ENCODE measurements at places on chromosomes 1 and 21.

DNA sequence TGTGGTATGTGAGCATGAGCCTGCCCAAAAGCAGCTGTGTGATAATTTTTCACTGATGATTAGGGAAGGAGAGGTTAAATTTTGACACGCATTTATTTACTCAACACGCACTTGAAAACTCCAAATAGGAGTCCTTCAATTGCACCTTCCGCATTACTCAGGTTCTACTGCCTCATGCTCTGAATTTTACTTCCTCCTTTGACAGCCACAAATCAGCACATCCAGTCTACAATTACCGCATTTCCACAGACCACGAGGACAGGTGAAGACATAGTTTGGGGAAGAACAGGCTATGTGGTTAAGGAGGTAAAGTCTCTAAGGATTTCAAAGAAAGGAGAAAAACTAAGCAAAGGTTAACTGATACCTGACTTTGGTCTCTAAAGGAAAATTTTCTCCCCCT lies 2.6 kb downstream of the CAPN8 start:
- no peak for DNase-seq

DNA sequence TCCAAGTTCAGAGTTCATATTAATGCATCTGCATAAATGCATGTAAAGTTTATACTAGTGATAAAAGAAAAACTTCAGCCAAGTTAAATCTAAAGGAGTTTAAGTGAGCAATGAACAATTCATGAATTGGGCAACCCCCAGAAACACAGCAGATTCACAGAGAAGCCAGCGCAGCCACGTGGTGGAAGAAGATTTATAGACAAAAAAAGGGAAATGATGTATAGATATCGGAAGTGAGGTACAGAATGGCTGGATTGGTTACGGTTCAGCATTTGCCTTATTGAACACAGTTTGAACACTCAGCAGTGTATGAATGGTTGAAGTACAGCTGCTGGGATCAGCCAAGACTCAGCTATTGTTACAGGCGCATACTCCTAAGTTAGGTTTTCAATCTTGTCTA lies 5.7 kb downstream of the AK5 start:
- no peak for DNase-seq

GRCh38 chr1:117051224-117052064 lies 8.7 kb upstream of the TTF2 start:
- no peak for DNase-seq

GRCh38 chr1:177741476-177741875 lies 228.4 kb downstream of the SEC16B start:
- no peak for DNase-seq

DNA sequence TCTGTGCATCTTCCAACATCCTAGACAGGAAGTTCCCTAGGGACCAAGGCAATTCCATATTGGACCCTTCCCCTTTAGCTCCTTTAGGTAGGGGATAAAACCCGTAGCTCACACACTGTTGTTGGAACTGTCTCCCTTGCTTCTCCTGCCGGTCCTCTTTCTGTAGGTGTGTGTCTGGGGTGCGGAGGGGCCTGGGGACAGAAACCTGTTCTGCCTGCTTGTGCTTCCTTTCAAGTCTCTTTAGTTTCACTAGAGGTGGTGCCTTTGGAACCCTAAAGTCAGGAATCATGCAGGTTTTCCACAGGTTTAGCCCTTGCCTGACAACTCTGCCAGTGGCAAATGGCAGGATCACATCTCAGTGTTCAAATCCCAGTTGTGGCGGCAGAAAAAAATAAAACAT lies 74.6 kb upstream of the PTGFRN start:
- no peak for DNase-seq

DNA sequence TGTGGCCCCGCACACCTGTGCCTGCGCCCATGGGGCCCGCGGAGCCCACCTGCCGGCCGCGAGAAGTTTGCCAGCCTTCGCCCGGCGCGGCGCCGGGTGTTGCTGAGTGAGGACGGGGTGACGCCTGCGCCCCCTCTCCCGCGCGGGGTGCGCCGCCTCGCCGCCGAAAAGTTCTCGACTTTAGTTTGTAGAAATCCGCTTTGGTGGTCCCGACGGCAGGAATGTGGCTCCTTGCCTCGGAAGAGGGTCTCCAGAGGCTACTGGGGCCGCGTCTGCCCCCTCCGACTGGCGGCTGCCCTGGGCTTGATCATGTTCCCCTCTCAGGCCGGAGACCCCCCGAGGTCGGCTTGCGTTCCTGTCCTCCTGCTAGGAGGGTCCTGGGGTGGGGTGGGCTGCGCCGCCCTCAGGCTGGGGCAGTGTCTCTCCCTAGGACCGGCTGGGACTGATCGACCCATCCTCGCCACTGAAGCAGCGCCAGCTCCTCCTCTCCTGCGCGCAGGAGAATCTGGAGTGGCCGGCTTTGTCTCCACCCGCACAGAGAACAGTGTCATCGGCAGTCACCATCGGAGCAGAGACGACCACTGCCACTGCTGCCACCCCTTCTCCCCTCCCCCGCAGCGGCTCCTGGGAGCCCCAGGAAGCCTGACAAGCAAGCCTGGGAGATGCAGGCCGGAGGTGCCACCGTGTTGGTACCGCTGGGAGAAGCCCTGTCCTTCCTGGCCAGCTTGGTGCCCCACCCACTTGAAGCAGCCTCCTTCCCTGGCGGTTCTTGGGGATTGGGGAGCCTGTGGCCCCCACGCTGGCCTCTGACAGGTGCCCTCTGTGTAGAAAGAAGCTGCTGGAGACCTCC lies 553 bp upstream of the SLC30A2 start:
- DNase-seq = no peak

- no peak for DNase-seq
Observed at GRCh38 chr1:75789988-75790387, 3.9 kb downstream of the RABGGTB start.

DNA sequence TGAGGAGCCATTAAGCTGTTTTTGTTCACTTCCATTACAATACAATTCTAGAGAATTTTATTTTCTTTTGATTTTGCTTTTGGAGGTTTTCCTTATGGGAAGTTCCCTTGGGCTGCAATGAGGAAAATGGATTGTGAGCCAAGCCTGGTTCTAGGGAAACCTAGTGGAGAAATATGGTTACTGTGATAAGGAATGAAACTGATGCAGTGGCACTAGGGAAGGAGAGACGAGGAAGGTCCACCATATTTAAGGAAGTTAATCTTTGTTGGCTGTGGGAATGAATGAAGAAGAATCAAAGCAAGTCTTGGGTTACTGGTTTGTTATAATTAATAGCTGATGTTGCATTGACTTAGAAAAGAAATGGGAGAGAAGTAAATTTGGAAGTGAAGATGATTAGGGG lies 28.4 kb downstream of the CHML start:
- DNase-seq = no peak

DNA sequence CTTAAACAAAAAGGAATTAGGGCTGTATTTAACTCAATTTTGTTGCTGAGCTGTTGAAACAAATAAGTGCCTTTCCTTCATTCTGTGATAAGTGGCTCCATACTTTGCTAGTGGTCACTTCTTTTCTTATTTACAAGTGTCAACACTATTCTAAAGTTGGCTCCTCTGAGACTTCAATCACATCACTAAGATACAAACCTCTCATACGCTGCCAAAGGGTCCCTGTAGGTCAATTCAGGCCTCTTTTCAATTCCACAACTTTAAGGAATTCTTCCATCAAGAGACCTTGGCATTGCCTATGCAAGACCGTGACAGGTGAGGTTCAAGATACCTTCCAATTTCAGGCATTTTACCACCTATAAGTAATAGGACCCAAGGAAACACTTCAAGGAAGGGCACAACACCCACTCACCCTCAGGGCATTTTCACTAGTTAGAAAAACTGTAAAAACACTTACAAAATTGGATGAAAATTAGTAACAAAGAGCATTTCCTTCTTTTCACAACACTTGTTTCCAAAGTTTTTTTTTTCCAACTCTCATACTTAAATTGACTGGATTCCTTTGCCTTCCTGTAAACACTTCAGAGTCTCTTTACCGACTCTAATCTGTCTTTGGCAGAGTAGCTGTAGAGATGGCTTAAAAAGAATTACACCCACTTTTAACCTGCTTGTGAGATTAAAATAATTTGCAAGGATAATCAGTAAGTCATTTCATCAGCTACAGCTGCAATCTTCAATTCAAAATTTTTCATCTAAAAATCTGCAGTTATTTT lies 24.5 kb downstream of the SERBP1 start:
- no peak for DNase-seq

DNA sequence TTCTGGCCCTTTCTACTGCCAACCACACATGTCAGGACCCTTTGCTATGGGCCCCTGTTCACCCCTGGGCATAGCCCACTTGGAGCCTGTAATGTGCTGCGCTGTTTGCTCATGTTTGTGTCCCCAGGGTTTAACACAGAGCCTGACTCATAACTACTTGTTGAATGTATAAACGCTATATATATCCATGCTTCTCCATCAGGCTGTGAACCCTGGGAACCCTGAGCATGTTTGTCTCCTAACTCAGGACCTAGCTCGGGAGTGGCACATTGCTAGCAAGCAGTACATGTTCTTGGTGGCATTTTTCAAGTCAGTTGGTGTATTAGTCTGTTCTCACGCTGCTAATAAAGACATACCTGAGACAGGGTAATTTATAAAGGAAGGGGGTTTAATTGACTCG lies 8.0 kb downstream of the OLFML3 start:
- no peak for DNase-seq

DNA sequence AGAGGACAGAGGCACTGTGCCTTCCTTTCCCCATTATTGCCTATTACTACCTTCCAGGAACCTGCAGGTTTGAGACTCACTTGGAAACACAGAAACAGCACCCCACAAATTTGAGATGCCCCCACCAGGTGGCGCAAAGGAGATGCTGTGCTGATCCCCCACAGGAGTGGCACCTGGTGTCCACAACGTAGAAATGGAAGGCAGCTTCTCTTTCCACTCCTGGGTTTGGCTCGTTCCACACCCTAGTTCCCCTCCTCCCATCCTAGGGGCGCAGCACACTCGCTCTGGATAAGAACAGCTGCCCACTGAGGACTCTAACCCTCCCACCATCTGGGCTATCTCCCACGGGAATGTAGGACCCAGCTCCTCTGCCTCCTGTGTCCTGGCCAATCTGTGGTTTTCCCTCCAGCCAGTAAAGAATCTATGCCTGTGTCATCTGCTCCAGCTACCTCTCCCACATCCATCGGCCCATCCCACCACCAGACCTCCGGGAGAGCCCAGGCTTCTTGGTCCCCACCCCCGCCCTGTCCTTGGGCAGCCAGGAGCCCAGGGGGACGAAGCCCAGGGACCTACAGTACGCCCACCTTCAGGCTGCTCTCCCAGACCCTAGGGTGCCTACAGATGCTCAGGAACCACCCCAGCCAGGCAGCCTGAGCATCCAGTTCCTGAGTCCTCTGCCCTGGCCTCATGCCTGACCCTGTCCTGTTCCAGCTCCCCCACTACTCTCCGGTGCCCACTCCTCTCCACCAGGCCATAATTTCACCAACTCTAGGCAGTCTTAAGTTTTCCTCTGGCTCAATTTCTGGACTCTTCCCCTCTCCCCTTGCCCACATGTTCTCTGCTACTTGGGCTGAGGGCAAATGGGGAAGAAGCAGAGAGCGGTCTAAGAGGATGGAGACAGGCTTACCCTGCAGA lies 549 bp downstream of the THBS3 start:
- peak; percentile 92 for DNase-seq

DNA sequence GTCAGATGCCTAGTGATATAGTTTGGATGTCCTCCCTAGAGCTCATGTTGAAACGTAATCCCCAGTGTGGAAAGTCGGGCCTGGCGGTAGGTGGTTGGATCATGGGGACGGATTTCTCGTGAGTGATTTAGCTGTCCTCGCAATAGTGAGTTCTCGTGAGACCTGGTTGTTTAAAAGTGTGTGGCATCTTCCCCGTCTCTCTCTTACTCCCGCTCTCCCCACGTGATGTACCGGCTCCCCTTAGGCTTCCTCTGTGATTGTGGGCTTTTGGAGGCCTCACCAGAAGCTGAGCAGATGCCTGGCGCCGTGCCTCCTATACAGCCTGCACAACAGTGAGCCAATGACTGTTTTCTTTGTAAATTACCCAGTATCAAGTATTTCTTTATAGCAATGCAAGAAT lies 264.5 kb downstream of the TTLL7 start:
- DNase-seq = no peak

DNA sequence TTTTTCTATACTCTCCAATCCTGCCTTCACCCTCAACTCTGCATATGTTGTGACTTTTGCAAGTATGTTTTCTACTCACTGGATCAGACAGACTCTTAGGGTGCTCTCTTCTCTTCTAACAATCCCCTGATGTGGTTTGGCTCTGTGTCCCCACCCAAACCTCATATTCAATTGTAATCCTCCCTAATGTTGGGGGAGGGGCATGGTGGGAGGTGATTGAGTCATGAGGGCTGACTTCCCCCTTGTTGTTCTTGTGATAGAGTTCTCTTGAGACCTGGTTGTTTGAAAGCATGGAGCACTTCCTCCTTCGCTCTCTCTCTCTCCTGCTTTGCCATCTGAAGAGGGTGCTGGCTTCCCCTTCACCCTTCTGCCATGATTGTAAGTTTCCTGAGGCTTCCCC lies 148.9 kb upstream of the IGSF21 start:
- no peak for DNase-seq

GRCh38 chr1:172822886-172823285 lies 164.0 kb downstream of the FASLG start:
- no peak for DNase-seq

- DNase-seq = no peak
Observed at GRCh38 chr1:215636258-215636965, 69.3 kb downstream of the KCTD3 start.

- no peak for DNase-seq
Observed at GRCh38 chr1:43912607-43913006, 21.0 kb upstream of the ARTN start.

DNA sequence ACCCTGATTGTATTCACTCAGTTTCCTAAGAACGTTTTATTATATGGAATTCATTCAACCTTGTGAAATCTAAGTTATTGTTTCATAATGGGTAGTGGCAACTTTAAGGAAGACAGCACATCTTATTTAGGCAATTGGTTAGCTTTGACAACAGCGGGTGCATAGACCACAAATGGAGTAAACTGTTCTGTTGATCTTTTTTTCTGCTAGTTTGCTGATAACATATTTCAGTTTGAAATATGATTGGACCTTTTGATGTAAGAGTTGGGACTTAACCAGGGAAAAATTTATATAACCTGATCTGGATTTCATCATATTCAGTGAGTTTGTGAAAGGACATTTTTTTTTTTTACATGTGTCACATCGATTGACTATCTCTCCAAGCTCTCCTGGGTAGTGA lies 151.7 kb downstream of the HLX start:
- no peak for DNase-seq

DNA sequence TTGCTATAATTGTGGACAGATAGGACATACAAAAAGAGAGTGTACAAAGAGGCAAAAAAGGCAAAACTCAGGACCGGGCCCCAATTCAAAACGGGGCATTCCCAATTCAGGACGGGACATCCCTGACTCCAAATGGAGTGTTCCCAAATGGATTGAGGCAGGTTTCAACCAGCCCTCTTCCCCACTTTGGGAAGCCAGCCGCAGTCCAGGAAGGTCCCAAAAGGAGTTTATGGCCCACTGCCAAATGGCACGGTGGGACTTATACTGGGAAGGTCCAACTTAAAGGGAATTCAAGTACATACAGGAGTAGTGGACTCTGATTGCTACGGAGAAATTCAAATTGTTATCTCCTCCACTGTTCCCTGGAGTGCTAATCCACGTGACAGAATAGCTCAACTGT lies 3.5 kb upstream of the ZNF669 start:
- no peak for DNase-seq
